ENCODE measurements at places on chromosomes 13 and 19. TPM values are rescaled to one million over a fixed set of nuclear protein-coding genes. Genes with fewer than 3 reads are reported as not detected.

DNA sequence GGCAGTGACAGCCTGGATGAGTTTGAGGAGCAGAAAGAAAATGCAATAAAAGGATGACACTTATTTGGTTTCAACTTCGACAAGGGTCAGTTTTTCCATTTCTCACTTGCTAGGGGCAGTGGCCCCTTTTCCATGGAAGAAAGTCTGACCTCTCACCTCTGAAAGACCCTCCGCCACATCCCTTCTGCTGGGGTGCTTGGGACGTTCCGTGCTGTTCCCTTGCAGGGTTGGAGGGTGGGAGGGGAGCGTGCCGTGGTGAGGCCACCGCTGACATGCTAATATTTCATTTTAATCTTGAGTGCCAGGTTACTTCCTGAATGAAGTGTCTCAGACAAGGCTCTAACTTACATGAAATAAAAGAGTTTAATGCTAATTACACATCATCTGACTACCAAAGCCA is 5.2 kb upstream of the ZNF536 start:
- no peak overlapping the region for H3K27ac ChIP-seq
- H3K27me3 ChIP-seq = no peaks in the 10 kb centered on the region
- H3K4me1 ChIP-seq = no peaks in the 10 kb centered on the region
- H3K36me3 ChIP-seq = no peaks in the 10 kb centered on the region

The PSG11 gene
- not detected for total RNA-seq

DNA sequence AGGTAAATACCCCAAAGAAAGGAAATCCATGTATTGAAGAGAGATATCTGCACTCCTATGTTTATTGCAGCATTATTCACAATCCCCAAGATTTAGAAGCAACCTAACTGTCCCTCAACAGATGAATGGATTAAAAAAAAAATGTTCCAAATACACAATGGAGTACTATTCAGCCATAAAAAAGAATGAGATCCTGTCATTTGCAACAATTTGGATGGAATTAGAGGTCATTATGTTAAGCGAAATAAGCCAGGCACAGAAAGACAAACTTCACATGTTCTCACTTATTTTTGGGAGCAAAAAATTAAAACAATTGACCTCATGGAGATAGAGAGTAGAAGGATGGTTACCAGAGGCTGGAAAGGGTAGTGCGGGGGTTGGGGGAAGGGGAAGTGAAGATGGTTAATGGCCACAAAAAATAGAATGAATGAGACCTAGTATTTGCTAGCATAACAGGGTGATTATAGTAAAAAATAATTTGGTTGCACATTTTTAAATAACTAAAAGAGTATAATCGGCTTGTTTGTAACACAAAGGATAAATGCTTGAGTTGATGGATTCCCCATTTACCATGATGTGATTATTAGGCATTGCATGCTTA is 9.7 kb upstream of the ZNF709 start:
- no peaks in the 10 kb centered on the region for H3K27me3 ChIP-seq
- DNase-seq = no peak
- no peaks in the 10 kb centered on the region for H3K4me1 ChIP-seq
- H3K27ac ChIP-seq = no peak overlapping the region

DNA sequence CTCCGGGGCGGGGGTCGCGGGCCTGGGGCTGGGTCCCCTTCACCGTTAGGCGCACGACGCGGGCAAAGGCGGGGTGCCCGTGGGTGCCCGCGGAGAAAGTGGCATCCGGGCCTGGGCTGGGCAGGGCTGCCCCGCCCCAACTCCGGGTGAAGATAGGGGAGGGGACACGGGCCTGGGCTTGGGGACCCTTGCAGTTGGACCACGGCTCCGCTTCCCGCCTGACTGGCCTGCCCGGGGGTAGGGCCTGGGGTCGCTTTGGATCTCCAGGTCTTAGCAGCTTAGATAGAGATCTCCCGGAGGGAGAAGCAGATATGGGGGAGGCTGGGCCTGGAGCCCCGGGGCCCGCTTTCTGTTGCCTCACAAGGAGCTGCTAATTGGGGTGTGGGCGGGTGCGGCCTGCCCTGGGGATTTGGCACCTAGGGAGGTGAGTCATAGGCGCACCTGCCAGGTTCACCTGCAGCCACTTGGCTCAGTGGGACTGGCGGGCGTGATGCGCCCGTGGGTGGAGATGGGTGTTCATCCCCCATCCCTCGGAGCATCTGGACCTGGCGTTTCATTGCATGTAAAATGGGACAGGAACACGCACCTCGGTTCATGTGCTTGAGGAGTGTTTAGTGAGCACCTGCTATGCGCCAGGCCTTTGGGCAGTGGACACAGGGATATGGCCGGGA is 585 bp downstream of the MAP1S start:
- peak; percentile 44 for DNase-seq
- H3K4me3 ChIP-seq = peak overlapping the region; percentile 80
- peaks cover 33% of the 10 kb centered on the region for H3K36me3 ChIP-seq
- no peaks in the 10 kb centered on the region for H3K27me3 ChIP-seq
- H3K27ac ChIP-seq = peak overlapping the region; percentile 10

The ELOF1 gene
- 36.5 TPM for total RNA-seq

GRCh38 chr13:101942038-101942437 is 459.8 kb downstream of the FGF14 start:
- no peaks in the 10 kb centered on the region for H3K36me3 ChIP-seq
- H3K4me1 ChIP-seq = no peaks in the 10 kb centered on the region
- peak; percentile 4 for DNase-seq
- no peak overlapping the region for H3K4me3 ChIP-seq
- no peaks in the 10 kb centered on the region for H3K27me3 ChIP-seq

- H3K4me3 ChIP-seq = no peak overlapping the region
- H3K36me3 ChIP-seq = no peaks in the 10 kb centered on the region
- no peaks in the 10 kb centered on the region for H3K27me3 ChIP-seq
- no peak overlapping the region for H3K27ac ChIP-seq
- no peak for DNase-seq
Measured at GRCh38 chr13:42847891-42848663, 66.7 kb downstream of the FAM216B start.

The LRRC63 gene
- 0.38 TPM for total RNA-seq

Measured in Calu3 (cell line).